ENCODE measurements at places on chromosomes 6 and 20.

GRCh38 chr20:43787937-43788336 lies 61.1 kb upstream of the GTSF1L start:
- DNase-seq, result no peak

- no peak for DNase-seq
These were observed 161.0 kb downstream of the RALGAPA2 start for GRCh38 chr20:20551409-20551808.

DNA sequence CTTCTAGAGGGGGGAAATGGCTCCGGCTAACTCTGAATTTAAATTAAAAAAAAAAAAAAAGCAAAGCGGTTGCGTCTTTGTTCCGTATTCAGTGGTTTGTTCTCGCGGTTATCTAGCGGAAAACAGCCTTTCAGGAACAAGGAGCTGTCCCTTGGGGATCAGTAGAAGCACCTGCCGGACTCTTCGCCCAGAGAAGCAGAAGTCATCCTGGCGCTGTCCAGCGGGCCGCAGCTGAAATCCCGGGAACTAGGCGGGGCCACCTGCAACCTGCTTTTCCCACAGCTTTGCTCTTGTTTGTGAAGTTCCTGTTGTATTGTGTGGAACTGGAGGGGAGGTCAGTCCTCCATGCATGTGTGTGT lies 43.9 kb upstream of the GJE1 start:
- DNase-seq, result no peak

GRCh38 chr20:58714340-58714922 lies 21.8 kb downstream of the NPEPL1 start:
- no peak for DNase-seq

DNA sequence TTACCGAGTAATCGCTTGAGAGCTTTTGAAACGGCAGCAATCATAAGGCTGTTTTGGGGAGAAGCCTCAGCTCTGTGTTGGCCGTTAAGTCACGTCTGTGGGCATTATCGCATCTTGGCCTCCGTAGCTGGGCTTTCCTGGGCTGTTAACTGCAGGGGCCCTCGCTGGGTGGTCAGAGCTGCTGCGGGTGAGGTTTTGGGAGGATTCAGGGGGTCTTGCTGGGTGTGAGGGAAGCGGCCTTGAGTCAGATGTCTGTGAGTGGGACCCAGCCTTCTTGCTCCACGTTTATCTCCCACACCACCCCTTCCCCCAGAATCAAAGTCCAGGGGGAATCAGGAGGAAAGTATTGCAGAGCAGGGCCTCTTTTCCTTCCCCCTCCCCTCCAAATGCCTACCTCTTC lies 3.2 kb upstream of the APCDD1L start:
- DNase-seq, result no peak

- DNase-seq, result no peak
These were observed 90.1 kb upstream of the AFDN start for GRCh38 chr6:167736486-167737204.

DNA sequence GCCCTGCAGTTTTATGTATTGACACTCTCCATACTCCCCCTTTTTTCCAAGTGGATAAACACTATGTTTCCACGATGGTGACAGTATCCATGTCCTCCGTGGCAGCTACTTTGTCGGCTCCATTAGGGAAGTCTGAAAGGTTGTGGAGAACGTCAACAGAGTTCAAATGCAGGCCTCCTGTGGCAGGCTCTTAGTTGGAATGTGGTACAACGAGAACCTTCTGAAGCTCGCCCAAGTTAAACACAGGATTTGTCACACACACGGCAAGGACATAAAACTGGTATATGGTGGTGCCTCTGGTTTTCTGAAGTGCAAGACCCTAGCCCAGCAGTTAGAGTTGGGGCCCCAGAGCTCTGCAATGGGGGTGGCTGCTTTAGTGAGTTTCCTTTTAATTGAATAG lies 187.0 kb upstream of the TAB2 start:
- no peak for DNase-seq

DNA sequence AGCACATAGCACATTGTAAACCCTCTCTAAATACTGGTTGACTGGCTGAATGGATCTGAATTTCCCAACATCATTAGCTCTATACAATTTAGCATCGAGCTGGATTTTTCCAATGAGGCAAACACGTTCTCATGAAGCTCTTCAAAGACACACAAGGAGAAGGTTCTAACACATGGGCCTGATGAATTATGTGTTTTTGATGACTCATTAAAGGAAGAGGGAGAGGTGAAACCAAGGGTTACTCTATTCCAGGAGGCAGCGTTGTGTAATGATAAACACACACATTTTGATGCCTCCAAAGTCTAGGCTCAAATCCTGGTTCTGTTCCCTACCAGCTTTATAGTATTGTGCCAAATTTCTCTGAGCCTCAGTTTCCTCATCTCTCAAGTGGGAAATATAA lies 84.3 kb downstream of the PFDN4 start:
- DNase-seq, result no peak

GRCh38 chr6:111747829-111748228 lies 125.4 kb downstream of the FYN start:
- no peak for DNase-seq

- DNase-seq, result no peak
These were observed 4.2 kb downstream of the DOP1A start for GRCh38 chr6:83071707-83072106.

- no peak for DNase-seq
These were observed 353.2 kb downstream of the BTBD3 start for GRCh38 chr20:12270863-12271262.

DNA sequence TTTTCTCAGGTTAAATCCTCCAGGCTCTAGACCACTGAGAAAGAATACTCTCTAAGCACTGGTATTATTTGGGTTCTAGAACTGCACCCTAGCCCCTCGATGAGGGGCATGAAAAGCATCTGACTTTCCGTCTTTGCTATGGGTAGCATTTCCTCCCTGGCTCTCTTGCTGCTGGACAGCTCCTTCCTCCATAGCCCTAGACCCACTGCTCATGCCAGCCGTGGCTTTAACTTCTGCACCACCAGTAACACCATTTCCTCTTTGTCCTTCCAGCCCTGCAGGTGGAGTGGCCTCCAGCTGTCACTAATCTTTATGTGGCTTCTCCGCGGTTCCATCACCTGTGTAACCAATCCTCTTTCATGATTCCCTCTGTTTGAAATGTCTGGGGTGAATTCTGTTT lies 194.9 kb downstream of the SCP2D1 start:
- DNase-seq, result no peak

- DNase-seq, result no peak
These were observed 14.9 kb downstream of the CUL7 start for GRCh38 chr6:43038727-43039126.

DNA sequence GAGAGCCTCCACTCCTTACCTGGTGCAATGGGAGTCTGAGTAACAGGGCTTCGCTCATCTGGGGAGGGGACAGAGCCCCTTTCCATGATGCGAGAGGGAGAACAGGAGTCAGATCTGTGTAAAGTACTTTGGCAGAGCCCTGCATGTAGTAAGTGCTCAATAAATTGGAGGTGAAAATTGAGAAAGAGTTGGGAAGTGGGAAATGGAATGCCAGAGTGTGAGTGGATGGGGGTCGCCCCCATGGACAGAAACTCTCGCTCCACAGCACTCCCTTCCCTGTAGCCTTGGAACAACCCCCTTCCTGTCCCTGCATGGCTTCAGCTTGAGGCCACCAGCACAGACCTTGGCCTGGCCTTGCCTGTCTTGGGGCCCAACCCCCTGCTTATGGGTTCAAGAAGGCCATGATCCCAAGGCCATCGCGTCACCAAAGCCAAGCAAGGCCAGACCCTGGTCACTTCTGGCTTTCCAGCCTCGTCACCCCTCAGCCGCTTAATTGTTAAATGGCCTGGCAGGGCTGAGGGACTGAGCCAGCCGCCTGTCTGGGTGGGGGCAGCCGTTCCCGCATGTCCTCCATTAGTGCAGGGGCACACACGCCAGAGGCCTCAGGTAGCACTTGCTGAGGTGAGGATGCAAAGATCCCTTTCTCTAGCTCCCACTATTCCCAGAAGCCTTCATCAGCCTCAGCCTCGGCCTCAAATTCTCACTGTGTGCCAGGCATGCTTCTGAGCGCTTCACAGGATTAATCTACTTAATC lies 93.7 kb upstream of the PTPN1 start:
- DNase-seq, result no peak

DNA sequence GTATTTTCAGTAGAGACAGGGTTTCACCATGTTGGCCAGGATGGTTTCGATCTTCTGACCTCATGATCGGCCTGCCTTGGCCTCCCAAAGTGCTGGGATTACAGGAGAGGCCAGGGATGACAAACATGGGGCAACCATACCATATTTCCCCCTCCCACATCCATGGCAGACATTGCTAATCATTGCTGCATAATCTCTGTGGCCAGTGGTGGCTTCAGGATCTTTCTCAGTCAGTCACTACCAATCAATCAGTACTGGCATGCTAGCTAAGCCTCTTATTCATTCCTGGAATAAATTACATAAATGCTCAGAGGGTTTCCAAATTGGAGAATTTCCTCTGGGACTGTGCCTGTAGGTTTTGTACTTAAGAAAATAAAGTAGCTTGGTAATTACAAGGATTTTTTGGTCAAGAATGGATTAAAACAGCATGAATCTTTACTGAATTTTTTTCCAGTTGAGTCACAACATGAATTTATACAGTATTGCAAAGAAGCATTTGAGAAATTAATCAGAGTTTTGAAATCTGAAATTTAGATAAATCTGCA lies 138.1 kb downstream of the FNDC1 start:
- no peak for DNase-seq

GRCh38 chr6:135920689-135921088 lies 69.2 kb downstream of the PDE7B start:
- DNase-seq, result no peak

- DNase-seq, result no peak
These were observed 201.9 kb downstream of the PLCB4 start for GRCh38 chr20:9270831-9271230.

DNA sequence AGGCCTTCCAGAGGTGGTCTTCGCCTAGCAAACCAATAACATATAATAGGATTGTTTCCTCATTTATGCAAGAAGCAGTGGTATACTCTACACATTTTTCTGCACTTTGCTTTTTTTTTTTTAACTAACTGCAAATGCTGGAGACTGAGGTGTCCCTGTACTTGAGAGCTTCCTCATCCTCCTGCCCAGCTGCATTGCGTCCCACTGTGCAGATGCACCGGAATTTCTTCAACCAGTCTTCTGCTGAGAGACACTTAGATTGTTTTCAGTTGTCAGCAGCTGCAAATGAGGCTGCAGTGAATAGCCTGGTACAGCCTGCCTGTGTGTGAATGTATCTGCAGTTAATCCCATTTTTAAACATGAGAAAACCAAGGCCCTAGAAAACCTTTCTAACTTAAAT lies 11.5 kb downstream of the FGD2 start:
- DNase-seq, result no peak

DNA sequence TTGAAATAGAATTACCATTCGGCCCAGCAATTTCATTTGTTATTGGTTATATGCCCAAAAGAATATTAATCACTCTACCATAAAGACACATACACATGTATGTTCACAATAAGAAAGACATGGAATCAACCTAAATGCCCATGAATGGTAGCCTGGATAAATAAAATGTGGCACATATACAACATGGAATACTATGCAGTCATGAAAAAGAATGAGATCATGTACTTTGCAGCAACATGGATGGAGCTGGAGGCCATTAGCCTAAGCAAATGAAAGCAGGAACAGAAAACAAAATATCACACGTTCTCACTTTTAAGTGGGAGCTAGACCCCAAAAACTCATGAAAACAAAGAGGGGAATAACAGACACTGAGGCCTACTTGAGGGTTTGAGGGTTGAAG lies 52.6 kb upstream of the RNGTT start:
- DNase-seq, result no peak

- DNase-seq, result peak; percentile 75
These were observed 18.9 kb downstream of the PCNA start for GRCh38 chr20:5100684-5101347.

- no peak for DNase-seq
These were observed 13.9 kb upstream of the TSHZ2 start for GRCh38 chr20:52958211-52958610.

- DNase-seq, result no peak
These were observed 29.5 kb downstream of the TRMT11 start for GRCh38 chr6:126015863-126016262.

GRCh38 chr6:18213439-18213838 lies 50.9 kb downstream of the DEK start:
- no peak for DNase-seq

DNA sequence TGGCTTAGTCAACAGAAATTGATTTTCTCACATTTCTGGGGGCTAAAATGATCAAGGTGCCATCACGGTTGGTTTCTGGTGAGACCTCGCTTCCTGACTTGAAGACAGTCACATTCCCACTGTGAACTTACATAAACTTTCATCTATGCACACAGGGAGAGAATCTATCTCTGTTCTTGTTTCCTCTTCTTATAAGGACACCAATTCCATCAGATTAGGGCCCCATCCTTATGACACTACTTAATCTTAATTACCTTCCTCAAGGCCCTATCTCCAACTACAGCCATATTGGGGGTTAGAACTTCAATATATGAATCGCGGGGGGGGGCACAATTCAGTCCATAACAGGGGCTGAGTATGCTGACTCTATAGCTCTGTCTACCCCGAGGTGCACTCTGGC lies 10.6 kb upstream of the SCGN start:
- no peak for DNase-seq

- DNase-seq, result no peak
These were observed 32.7 kb upstream of the COL10A1 start for GRCh38 chr6:116158641-116159040.

DNA sequence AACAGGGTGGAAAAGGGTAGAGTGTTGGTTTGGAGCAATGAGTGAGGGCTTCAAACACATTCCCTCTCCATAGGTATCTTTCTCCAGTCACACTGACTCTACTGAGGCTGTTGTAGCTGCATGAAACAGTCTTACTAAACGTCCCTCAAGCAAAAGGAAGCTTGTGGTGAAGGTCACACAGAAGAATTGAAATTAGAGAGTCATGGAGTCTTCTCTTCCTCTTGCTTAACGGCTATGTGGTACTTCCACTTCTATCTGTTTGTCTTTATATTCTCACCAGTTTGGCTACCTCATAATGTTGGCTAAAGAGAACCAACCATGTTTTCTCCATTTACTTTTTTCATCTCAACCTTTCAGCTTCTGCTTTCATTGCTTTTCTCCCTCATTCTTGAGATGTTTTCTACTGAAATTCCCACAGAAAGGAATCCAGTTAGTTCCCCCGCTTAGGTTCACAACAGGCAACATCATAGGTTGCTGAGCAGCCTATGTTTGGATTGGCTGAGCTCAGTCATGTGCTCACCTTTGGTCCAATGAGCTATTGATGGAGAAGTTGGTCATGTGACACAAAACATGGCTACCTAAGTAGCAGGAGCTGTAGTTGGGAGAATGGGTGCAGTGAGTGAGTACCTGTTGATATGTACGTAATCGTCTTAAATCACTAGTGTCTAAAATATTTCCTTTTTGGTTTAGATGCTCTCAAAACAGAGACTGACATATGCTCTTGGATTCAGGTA lies 99.8 kb downstream of the SNAP25 start:
- DNase-seq, result no peak

DNA sequence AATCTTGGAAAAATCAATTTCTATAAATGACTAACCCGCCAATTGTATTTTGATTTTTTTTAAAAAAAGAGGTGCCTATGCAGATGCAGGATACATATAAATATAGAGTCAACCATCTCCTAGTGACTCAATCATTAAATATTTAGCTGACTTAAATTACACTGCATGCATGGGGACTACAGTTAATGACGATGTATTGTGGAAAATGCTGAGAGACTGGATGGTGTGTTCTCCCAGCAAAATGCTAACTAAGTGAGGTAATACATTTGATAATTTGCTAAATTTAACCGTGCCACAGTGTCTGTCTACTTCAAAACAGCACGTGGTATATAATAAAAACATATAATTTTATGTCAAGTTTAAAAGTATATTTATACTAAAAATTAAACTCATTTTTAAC lies 341.6 kb downstream of the PRKN start:
- no peak for DNase-seq

Data from OCI-M1 (cell line).